ENCODE measurements at places on chromosomes 1 and 21. TPM values are rescaled to one million over a fixed set of nuclear protein-coding genes. Genes with fewer than 3 reads are reported as not detected.

Gene AMY1B
- total RNA-seq, result 4.6 TPM

- DNase-seq, result no peak
Measured at GRCh38 chr1:65434255-65434654, 13.8 kb downstream of the LEPR start.

- DNase-seq, result peak; percentile 21
Measured at GRCh38 chr1:55428944-55429931, 214.1 kb upstream of the USP24 start.

- DNase-seq, result peak; percentile 85
Measured at GRCh38 chr1:59759156-59759925, 55.4 kb upstream of the HOOK1 start.

Gene KANK4
- not detected for total RNA-seq

GRCh38 chr1:17661546-17662157 lies 93.5 kb upstream of the ACTL8 start:
- peak; percentile 27 for DNase-seq

- peak; percentile 15 for DNase-seq
Measured at GRCh38 chr1:34597877-34598514, 156.9 kb upstream of the GJB5 start.

- DNase-seq, result no peak
Measured at GRCh38 chr1:43373066-43373940, 5.5 kb upstream of the ELOVL1 start.

DNA sequence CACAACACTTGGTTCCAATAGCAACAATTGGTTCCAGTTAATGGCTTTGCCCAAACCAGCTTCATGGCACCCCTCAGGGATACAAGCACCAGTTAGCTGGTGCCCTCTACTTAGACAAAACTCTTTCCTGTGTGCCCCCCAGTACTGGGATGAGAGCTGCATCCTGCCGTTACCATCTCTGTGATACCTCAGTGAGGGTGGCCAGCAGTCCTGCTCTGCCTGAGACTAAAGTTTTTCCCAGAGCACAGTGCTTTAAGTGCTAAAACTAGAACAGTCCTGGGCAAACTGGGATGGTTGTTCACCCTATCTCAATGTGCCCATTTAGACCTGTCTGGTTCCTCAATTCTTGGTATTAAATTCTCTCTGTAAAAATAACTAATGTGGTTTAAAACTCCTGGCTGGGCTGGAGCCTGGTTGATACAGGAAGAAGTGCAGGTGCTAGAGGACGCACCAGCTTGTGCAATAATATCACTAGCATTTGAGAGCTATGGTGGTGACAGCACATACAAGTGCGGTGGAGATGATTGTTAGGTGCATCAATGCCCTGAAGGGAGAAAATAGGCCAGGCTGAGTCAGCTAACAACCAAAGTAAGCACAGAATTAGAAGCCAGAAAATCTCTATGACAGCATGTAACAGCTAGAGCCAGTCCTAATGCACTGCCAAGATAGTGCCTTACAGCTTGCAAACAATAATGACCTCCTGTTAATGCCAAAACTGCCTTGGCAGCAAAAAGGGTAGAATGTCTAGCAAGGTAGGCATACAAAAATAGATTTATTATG lies 179.8 kb upstream of the GALNT2 start:
- DNase-seq, result no peak

DNA sequence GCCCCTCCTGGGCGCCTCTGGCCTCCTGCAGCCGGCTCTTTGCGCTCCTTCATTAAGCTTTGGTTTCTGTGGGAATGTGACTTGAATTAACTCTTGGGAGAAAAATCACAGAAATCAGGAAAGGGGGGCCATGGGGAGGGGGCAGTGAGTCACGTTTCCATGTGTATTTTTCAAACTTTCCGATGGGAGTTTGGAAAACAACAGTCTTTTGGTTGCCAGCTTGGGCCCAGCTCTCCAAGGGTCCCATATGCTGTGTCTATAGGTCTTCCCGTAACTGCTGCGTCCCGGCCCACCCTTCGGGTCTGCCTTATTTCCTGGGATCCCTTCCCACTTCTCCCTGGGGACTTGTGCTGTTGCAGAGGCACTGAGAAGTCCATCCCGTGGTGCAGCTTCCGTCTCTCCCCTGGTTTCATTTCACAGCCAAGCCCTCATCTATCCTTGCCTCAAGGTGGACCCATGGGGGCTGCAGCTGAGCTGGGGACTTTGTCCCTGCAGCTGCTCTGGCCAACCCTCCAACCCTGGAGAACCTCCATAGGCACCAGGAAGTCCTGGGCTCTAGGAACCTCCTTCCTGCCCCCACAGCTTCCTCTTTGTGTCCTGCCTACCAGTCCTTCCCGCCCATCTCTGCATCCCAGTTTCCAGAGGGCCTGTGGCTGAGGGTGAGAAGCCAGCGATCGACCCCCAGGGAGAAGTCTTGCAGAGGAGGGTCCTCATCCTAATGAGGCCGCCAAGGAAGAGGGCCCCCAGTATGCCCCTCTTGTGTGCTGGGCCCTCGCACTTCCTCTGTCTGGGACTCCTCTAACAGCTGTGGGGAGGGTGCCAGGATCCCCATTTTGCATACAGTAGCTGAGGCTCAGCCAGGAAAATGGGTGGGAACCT lies 11.6 kb upstream of the LMNA start:
- no peak for DNase-seq

Gene BTG2
- 38.0 TPM for total RNA-seq

DNA sequence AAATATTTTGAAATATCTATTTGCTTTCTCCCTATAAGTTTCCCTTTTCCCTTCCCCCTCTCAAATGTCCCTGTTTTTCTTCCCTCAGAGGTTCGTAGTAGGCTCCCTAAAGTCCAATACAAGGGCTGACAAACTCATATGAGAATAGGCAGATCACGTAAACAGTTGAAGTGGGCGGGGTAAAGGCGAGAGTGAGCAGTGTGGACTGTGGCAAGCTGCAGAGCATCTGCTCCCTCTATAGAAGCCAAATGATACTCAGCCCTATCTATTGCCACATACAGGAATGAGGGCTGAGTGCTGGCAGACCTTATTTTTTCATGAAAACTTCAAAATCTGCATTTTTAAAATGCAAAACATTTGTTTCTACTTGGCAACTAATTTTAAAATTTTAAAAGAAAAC lies 26.3 kb downstream of the PRDX6 start:
- no peak for DNase-seq

DNA sequence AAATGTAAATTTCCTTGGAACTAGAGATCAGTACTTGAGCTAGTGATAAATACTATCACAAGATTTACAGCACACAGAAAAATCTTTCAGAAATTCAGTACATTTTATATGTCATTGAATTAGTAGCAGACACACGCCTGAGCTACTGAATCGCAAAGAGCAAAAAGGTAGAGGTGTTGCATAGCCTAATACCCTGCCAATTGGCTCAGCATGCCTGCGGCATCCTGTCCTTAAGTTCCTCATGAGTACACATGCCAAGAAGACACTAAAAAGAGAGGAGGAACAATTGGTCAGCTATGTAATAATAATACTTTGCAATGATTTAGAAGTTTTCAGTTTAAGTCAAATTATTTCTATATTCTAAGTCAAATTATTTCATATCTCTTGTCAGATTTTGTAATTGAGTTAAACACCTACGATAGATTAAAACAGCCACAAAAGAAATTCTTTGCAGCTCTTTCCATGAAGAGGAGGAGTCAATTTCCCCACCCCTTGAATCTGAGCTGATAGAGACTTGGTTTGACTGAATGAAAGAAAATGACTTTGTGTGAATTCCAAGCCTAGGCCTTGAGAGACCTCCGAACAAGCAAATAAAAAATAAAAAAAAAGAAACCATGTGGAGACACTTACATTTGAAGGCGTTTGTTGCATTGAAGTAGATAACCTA lies 36.2 kb upstream of the PKN2 start:
- no peak for DNase-seq

- DNase-seq, result no peak
Measured at GRCh38 chr1:195158091-195158490, 1450.1 kb downstream of the KCNT2 start.

- no peak for DNase-seq
Measured at GRCh38 chr1:102434421-102434820, 437.7 kb upstream of the OLFM3 start.

DNA sequence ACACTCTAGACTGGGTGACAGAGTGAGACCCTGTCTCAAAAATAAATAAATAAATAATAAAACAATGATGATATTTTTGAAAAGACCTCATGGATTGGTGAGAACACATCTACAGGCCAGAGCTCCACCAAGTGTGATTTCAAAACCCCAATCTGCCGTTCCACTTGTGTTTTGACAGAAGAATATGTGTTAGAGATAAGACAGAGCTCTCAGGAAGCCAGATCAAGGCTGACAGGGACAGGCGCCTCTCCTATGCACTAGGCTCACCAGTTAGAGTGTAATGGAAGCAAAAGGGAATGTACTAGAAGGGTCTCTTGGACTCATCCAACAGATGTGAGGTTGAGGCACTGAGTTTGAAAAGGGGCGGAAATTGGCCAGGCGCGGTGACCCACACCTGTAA lies 110.7 kb upstream of the ERRFI1 start:
- no peak for DNase-seq

DNA sequence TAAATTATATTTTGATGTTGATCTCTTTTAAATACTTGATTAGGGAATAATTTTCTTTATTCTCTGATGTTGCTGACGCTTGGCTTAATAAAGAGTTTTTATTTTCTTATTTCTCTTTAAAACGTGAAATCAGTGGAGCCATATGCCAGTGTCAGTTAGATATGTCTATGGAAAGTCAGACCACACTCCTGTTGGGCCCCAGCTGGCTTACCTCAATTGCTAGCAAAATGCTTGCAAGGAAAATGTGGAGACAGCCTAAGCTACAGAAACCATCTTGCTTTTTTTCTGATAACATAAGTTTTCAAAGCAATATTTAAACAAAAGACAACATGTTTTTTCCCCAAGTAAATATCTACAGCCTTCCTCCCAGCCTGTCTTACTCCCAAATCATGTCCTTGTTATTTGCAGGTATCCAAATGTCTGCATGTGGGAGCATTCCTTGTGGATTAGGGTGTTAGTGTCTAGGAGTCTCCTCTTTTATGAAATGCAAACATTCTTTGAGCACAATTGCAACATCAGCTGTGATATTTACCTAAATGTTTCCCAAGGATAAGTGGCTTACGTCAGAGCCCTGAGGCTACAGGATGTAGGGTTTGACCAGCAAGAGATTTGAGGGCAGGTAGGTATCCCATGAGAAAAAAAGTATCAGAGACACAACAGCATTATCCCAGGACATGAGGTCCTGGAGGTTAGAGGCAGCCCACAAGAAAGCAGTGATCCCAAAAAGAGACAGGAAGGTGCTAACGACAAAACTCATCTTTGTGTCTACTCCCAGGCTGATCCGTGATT lies 117.2 kb upstream of the KCNJ15 start:
- no peak for DNase-seq

Gene AHCTF1
- 44.0 TPM for total RNA-seq

GRCh38 chr1:174225499-174226204 lies 66.3 kb downstream of the RABGAP1L start:
- no peak for DNase-seq

DNA sequence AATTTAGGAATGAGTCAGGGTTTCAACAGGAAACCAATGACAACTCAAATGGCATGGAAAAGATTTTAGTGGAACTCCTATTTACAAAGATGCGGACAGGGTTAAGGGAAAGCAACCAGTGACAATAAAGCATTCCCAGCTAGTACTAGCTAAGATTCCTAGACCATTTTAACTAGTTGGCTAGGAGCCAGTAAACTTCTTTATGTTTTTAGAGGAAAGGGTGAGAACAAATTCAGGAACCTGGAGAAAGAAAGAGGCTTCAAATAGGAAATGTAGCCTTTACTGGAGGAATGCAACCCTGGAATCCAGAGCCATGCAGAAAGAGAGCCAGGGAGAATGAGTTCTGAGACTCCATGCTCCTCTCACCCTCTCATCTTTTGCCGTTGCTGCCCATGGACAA lies 416.6 kb downstream of the KCTD3 start:
- no peak for DNase-seq

GRCh38 chr1:28159243-28159642 lies 17.2 kb downstream of the PTAFR start:
- no peak for DNase-seq

Gene SLC19A2
- total RNA-seq, result 18.6 TPM

Gene CADM3
- total RNA-seq, result 8.8 TPM

GRCh38 chr1:98702976-98703375 lies 41.5 kb downstream of the SNX7 start:
- DNase-seq, result no peak

Gene SLC9C2
- total RNA-seq, result not detected

Gene FBXO2
- 1.5 TPM for total RNA-seq

Gene ICOSLG
- 5.1 TPM for total RNA-seq

DNA sequence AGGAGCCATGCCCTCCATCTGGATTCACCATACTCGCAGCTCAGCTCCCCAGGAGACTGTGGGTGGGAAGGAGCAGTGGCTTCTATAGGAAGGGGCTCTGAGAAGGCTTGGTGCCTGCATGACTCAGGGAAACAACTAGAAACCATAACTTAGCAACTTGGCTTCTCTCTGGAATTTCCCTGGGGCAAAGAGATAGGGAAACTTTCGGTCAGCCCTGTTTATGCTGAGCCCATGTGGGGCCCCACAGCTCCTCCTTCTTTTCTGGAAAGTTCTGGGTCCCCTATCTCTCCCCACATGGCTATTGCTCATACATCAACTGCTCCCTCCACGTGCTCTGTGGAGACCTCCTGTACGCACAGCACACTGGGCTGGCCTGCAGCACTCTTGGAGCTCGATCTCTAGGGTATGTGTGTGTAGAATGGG lies 39.3 kb downstream of the PLEKHA6 start:
- no peak for DNase-seq

DNA sequence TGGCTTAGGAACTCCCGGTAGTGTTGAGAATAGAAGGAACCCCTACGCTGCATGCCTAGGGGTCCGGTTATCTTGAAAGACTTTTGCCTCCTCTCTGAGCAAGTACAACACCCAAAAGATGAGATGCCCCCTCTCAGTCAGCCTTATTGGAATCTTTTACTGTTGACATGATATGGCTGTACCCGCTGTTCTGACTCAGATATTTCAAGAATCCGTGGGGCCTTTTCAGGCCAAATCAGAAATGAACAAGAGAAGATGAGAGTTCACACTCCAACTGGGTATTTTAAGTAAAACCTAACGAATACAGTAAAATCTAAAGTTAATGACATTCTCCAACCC lies 164.2 kb downstream of the PPIAL4G start:
- no peak for DNase-seq

Gene CD53
- total RNA-seq, result 10.6 TPM

GRCh38 chr1:62309906-62310305 lies 9.3 kb downstream of the KANK4 start:
- no peak for DNase-seq
